Suppressor macrophage (primary cell): ENCODE measurements at places on chromosomes 7 and 10.

DNA sequence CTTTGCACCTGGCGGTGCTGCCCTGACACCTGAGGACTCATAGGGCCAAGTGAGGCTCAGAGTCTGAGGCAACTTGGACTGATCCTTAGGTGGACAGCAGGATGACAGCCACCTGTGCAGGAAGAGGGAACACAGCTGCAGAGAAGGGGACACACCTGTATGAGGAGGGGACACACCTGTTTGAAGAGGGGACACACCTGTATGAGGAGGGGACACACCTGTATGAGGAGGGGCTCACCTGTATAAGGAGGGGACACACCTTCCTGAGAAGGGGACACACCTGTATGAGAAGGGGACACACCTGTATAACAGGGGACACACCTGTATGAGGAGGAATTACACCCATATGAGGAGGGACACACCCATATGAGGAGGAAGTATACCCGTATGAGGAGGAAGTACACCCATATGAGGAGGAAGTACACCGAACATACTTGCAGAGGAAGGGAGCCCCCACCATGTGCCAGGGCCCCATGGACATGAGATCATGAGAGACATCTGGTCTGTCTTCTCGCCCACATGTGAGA is 285.9 kb downstream of the ADARB2 start:
- no peak for DNase-seq

- no peak for DNase-seq
Measured at GRCh38 chr7:27779873-27780272, 39.9 kb downstream of the TAX1BP1 start.

- DNase-seq = no peak
Measured at GRCh38 chr10:80196270-80196949, 8.9 kb downstream of the ANXA11 start.

GRCh38 chr10:125392154-125392553 is 231.8 kb upstream of the CTBP2 start:
- DNase-seq = no peak
